ENCODE measurements at places on chromosomes 7 and 10. TPM values are rescaled to one million over a fixed set of nuclear protein-coding genes. Genes with fewer than 3 reads are reported as not detected.

- no peak for DNase-seq
Observed at GRCh38 chr7:116240024-116240668, 29.8 kb downstream of the TES start.

DNA sequence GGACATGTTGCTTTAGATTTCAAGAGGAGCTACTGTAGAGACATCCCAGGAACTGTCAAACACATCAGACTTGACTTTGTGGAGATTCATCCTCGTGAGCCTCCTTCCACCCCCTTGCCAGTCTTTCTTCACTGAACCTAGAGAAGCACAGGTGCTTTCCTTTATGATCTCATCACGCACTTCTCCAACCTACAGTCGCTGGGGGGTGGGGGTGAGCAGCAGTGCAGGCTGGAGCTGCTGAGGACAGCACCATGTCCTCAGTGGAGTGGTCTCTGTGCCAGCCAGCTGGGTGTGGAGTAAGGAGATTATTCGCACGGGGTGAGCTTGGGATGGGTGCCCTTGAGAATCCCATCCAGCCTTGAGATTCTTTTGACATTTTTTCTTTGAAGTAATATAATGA, 88.1 kb downstream of the VOPP1 start:
- no peak for DNase-seq

DNA sequence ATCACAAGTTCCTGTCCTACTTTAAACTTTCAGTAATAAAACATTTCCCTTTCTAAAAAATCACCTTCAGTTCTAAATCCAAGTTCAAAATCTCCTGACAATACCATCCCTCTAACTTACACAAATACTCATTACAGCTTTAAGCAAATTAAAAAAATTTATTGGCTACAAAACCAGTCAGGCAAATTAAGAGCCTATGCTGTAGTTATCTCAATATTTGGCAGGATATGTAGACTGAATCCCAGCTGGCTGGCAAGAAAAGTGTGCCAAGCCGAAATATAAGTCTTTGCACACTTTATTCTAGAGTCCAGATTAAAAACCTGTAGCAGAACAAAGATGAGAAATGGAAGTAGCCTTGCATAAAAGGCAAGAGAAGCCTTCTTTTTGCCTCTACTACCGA, 9.5 kb downstream of the WAPL start:
- DNase-seq: no peak

DNA sequence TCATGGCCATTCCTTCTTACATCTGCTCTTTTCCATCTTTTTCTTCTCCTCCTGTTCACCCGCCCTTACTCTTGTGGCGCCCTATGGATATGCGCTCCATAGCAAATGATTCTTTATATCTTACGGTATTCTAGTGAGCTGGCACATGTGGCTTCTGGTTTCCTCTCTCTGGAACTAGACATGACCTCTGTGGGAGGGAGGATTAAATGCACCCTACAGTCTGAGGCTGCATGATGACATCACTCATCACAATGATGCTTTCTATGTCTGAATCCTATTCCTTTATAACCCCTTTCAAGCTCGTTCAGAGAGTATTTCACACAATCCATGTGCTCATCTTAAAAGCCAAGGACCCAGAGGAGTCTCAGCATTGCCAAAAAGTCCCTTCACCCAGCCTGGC, 153.3 kb downstream of the EGFR start:
- DNase-seq: no peak

DNA sequence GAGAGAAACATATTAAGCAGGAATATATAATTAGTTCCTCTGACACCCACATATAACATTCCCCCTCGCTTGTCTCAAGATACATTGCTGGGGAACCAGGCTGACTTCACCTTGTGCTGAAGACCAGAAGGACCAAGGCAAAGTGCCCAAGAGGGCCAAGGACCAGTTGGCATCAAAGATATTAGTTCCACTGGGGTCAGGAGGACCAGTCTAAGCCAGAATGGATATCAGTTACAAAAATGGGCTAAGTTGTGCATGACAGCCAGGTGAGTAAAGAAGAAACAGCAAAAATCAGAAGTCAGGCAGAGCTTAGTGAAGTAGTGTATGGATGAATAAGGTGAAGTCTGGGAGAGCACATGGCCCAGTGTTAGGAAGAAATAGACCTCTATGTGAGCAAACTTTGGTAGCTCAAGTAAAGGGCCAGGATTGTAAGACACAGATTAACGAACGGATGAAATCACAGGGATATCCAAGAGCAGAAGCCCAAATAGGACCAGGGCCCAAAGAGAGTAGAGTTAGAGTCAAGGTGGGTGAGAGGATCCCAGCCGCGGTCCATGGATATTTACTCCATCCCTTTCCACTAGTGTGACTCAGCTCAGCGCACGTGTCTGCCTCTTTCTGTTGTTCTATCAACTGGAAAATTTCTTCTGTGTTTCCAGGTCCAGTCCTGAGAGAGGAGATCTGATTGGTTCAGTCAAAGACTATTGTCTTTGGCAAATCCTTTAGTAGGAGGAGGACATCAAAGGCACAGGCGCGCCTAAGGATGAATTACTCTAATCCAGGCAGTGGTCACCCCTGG, 5.0 kb downstream of the CALD1 start:
- DNase-seq: peak; percentile 73

PSD gene
- total RNA-seq: not detected

C7orf57 gene
- 0.62 TPM for total RNA-seq
